ENCODE measurements at places on chromosomes 4 and X. TPM values are rescaled to one million over a fixed set of nuclear protein-coding genes. Genes with fewer than 3 reads are reported as not detected.

RTL3 gene
- 0.07 TPM for total RNA-seq

H2BW2 gene
- not detected for total RNA-seq

SSX4B gene
- total RNA-seq: not detected

TEX13C gene
- not detected for total RNA-seq

EXOC1L gene
- total RNA-seq: not detected

CCSER1 gene
- 0.20 TPM for total RNA-seq

CD38 gene
- 0.07 TPM for total RNA-seq

MAGEA8 gene
- total RNA-seq: not detected

IL21 gene
- total RNA-seq: not detected

BEX5 gene
- total RNA-seq: not detected

VCX2 gene
- not detected for total RNA-seq

WAS gene
- total RNA-seq: 0.13 TPM

LRRC66 gene
- 0.91 TPM for total RNA-seq

ARSJ gene
- 48.6 TPM for total RNA-seq

PCYT1B gene
- total RNA-seq: 0.76 TPM

MFAP3L gene
- total RNA-seq: 7.2 TPM

All from smooth muscle cell of the pulmonary artery (primary cell).